Testis (tissue), 5 donors: ENCODE measurements at places on chromosomes 4 and X.

- no peak for DNase-seq
Observed at GRCh38 chr4:88106205-88106604, 52.2 kb downstream of the ABCG2 start.

GRCh38 chr4:66991521-66991920 lies 553.8 kb downstream of the CENPC start:
- DNase-seq: no peak

DNA sequence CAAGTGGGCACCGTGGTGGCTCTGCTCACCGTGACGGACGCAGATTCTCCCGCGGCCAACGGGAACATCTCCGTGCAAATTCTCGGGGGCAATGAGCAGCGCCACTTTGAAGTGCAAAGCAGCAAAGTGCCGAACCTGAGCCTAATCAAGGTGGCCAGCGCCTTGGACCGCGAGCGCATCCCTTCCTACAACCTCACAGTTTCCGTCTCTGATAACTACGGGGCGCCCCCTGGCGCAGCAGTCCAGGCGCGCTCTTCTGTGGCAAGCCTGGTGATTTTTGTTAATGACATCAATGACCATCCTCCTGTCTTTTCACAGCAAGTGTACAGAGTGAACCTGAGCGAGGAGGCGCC lies 2.7 kb downstream of the FAT4 start:
- DNase-seq: peak; percentile 83

DNA sequence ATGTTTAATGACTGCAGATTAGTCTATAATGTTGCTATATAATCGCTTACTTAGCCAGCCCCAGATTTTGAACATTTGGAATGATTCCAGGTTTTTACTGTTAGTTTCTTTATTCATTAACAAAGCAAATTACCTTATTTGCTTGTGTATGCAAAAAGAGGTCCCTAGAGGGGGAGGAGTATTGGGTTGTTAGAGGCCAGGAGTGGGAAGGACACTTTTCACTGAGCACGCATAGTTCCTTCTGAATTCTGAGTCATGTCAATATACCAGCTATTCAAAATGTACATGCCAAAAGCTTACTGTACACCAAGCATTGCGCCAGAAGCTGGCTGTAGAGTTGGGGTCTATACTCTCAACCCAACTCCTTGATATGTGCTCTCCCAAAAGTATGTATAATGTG lies 5.1 kb upstream of the DGAT2L6 start:
- no peak for DNase-seq

GRCh38 chr4:1097553-1097952 lies 15.8 kb downstream of the RNF212 start:
- DNase-seq: no peak

GRCh38 chr4:51868449-51868847 lies 25.5 kb downstream of the DCUN1D4 start:
- DNase-seq: no peak

GRCh38 chr4:111214371-111214770 lies 591.5 kb upstream of the PITX2 start:
- no peak for DNase-seq

GRCh38 chr4:141977433-141977832 lies 341.1 kb downstream of the IL15 start:
- DNase-seq: no peak

DNA sequence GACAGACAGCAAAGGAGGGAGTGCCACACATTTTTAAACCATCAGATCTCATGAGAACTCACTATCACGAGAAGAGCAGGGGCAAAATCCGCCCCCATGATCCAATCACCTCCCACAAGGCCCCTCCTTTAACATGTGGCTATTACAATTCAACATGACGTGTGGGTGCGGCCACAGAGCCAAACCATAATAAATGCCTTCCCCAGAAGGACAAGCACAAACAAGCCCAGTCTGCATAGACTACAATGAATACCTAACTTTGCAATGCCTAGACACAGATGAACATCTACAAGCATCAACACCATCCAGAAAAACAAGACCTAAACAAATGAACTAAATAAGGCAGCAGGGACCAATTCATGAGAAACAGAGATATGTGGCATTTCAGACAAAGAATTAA lies 12.3 kb downstream of the ETDA start:
- no peak for DNase-seq

- DNase-seq: no peak
Observed at GRCh38 chrX:19592952-19593351, 77.6 kb upstream of the MAP3K15 start.

- DNase-seq: no peak
Observed at GRCh38 chrX:111567542-111568255, 56.3 kb downstream of the SERTM2 start.

- DNase-seq: peak; percentile 58
Observed at GRCh38 chrX:43656005-43656494, at the start of gene MAOA. TSS of gene MAOA (plus strand) at chrX:43656299. CDS start at chrX:43656342, 43 bp downstream.

- DNase-seq: no peak
Observed at GRCh38 chr4:53453385-53453784, 75.9 kb downstream of the FIP1L1 start.

- no peak for DNase-seq
Observed at GRCh38 chr4:1030559-1030958, 19.1 kb downstream of the FGFRL1 start.

- DNase-seq: no peak
Observed at GRCh38 chrX:69323786-69324720, 158.8 kb upstream of the PJA1 start.

DNA sequence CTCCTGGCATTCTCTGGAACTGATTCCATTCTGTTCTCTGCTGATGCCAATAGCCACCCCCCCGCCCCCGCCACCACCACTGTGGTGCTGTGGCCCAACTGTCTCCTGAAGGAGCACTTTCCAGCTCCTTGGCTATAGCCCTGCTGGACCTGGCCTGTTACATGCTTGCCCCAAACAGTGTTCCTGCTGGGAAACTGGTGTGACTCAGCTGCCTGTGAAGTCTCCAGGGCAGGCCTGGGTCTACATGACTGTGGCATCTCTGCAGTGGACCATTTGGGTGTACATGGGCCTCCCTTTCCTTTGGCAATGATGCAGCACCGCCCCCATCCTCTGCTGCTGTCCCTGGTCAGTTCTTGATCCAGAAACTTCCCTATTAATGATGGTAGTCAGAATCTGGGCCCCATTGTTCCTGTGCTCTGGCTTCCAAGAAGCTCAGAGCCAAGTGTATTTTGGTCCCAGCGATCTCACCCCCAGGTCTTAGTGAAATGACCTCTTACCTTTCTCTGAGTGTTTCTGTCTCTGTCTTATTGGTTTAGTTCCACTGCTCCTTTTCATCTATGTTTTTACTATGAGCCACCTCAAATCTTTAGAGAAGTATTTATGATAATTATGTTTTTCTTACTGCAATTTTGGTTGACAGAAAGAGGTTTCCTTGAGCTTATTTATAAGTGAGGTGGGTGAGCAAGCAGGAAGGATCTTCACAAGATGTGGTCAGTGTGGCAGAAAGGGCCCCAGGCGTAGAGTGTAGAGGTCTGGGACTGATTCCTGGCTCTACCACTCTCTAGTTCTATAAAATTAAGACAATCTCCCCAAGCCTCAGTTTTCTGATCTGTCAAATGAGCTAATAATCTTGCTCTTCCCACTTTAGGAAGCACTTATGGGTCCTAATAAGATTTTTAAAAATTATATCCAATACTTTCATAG lies 210.7 kb upstream of the EOLA2 start:
- no peak for DNase-seq

- peak; percentile 74 for DNase-seq
Observed at GRCh38 chrX:49291615-49292337, 11.7 kb upstream of the GAGE10 start.

DNA sequence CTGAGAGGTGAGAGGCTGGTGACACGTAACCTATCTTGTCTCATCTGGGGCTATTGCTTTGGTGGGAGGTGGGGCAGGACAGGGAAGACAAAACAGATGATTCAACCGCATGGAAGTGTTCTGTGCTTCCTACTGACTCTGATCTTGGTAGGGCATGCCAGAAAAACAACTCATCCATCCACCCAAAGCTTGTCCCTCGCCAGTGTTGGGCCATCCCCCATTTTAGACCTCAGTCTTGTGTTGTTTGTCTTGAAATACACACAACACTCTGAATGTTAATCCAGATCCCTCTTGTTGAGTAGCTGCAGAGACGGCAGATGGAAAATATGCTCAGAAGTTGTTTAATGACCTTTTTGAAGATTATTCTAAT lies 377 bp downstream of the CHRNA9 start:
- no peak for DNase-seq

DNA sequence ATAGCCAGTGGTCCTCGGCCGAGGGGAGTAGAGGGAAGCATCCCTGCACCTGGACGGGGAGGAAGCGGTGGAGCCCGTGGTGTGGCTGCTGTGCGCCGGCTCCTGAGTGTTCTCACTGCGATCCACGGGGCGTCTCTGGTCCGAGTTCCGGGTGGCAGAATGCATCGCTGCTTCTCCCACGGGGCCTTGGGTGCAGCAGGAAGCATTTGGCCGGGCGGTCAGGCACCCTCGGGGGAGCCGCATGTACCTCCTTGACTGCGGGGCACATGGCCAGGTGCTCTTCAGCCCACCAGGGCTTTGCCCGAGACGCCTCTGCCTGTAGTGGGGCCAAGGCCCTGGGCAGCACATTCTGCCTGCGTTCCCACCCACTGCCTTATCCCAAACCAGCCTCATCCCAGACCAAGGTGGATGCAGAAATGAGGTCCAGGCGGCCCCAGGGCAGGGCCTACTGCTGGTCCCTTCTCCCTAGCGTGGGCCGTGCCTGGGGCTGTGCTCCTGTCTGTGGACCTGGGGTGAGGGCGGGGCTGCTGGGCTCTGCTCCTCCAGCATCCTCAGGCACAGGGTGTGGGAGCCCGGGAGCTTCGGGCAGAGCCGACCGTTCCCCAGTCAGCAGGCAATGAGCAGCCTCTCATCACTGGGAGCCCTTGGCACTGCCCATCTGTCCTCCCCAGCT lies 27.5 kb downstream of the NKX1-1 start:
- DNase-seq: no peak

- DNase-seq: no peak
Observed at GRCh38 chr4:156388826-156389225, 435.2 kb upstream of the CTSO start.

GRCh38 chr4:182502064-182502463 lies 258.9 kb downstream of the TENM3 start:
- DNase-seq: no peak

- no peak for DNase-seq
Observed at GRCh38 chrX:153333266-153333665, 687 bp upstream of the ZNF275 start.

DNA sequence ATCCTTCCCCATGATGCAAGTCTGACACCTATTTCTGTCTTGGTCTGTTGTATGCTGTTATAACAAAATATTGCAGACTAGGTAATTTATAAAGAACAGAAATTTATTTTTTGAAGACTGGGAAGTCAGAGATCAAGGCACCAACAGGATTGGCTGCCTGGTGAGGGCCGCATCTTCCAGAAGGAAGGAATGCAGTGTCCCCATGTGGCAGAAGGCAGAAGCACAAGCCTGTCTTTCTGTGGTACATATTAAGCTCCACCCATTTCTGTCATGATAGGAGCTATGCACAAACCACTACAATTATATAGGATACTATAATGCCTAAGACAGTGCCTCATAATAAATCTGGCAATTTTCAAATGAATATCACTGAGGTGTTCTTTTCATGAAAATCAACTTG lies 502.3 kb upstream of the DIAPH2 start:
- DNase-seq: peak; percentile 62

- no peak for DNase-seq
Observed at GRCh38 chr4:112853662-112854256, 195.7 kb upstream of the ANK2 start.

DNA sequence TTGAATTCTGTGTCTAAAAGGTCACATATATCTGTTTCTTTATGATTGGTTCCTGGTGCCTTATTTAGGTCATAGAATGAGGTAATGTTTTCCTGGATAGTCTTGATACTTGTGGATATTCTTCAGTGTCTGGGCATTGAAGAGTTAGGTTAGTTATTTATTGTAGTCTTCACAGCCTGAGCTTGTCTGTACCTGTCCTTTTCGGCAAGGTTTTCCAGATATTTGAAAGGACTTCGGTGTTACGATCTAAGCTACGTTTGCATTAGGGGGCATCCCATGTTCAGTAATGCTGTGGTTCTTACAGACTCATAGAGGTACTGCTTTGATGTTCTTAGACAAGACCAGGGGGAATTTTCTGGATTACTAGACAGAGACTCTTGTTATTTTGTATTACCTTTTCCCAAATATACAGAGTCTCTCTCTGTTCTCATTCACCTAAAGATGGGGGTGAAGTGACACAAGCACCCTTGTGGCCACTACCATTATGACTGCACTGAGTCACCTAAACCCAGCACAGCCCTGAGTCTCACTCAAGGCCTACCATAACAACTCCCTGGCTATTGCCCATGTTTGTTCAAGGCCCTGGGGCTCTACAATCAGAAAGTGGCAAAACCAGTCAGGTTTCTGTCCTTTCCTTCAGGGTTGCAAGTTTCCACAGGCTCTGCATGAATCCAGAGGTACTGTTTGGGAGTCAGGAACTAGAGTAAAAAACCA lies 30.1 kb upstream of the CYSLTR1 start:
- no peak for DNase-seq

DNA sequence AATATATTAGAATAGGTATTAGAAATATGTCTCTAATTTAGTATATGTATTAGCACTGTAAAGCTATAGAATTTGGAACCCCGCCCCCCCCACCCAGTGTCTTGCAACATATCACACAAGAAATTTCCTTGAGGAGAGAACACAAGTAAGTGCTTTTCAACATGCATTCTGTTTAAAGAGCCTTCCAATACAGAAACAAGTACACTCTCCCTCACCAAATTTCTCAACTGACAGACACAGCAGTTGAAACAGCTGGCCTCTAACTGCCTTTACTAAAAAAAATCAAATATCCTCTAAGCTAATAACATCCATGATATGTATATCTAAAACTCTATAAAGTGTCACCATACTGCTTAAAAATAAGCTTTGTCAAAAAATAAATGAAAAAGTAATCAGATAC lies 12.4 kb downstream of the CAMK2D start:
- DNase-seq: no peak

DNA sequence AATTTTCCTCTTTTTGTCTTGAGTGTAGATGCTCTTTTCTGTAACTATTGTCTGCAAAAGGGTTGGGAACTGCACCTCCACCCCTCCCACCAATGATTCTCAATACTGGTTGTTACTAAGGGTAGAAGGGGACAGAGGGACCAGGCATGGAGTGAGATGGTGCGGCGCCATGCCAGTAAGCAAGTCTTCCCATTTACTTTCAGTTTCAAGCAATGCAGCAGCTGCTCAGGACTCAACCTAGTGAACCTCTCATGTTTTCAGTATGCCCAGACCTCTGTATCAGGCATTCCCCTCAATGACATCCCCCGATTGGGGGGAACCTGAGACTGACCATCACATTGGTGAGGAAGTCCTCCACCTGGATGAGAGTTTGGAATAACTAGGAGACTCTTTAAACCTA lies 41.5 kb downstream of the ZNF81 start:
- no peak for DNase-seq
